ENCODE measurements at places on chromosomes 1 and 21.

- peak; percentile 57 for DNase-seq
Observed at GRCh38 chr1:93000751-93001175, 39.5 kb upstream of the DIPK1A start.

- no peak for DNase-seq
Observed at GRCh38 chr21:41926117-41926806, 27.6 kb downstream of the C2CD2 start.

DNA sequence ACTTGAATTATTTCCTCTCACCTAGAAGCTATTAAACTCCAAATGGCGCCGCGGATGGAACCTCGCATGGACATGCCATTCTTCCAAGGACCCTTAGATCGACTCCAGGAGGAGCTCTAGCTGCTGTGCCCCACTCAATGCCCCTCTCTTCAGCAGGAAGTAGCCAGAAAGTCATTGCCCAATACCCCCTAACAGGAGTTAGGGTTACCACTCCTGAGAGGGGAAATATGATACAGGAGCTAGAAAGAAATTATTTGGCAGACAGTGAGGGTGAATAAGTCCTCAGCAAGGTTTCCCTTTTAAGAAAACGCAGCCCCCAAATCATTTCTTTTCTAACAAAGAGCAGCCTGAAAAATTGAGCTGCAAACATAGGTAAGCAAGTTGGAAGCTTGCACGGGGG lies 28.6 kb downstream of the TFB2M start:
- DNase-seq, result no peak

GRCh38 chr1:192476802-192477298 lies 98.7 kb upstream of the RGS1 start:
- peak; percentile 55 for DNase-seq

DNA sequence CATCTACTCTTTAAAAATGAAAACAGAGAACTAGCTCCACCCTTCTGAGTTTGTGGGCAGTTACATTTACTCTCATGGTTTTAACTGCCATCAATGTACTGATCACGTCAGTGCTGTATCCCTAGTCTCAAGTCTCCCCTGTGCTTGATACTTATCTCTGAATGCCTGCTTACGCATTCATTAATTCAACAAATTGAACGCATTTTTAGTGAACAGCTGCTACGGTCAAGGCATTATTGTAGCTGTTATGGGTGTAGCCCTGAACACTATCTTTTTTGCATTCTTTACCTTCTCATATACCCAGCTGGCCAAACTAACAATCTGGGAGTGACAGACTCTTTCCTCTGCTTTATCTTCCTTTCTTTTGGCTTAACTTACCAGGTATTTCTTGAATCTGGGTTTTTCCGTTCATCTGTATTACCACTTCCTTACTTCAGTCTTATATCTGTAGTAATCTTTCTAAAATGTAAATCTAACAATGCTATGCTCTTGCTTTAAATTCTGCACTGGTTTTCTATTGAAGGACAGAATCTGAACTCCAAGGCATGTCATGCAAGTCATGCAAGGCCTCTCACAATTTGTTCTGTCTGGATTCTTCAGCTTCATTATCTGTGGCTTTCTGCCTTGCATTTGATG lies 33.3 kb downstream of the SMG7 start:
- DNase-seq, result no peak

DNA sequence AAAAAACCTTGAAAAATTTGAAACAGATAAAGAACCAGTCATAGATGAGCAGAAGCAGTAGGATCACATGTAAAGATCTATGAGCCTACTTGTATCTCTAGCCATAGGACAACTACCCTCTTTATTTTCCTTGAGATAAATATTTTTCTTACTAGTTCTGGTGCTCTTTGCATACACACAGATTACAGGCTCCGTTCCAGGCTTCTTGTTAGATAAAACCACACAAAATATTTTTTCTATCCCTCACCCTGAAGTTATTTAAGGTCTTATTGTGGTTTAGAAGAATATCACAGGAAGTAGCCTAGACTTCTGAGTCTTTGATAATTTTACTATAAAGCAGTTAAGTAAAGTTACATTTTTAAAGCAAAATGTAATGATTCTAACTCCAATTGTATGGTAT lies 512.2 kb downstream of the NEGR1 start:
- no peak for DNase-seq

GRCh38 chr1:25519624-25520023 lies 23.8 kb upstream of the LDLRAP1 start:
- no peak for DNase-seq

DNA sequence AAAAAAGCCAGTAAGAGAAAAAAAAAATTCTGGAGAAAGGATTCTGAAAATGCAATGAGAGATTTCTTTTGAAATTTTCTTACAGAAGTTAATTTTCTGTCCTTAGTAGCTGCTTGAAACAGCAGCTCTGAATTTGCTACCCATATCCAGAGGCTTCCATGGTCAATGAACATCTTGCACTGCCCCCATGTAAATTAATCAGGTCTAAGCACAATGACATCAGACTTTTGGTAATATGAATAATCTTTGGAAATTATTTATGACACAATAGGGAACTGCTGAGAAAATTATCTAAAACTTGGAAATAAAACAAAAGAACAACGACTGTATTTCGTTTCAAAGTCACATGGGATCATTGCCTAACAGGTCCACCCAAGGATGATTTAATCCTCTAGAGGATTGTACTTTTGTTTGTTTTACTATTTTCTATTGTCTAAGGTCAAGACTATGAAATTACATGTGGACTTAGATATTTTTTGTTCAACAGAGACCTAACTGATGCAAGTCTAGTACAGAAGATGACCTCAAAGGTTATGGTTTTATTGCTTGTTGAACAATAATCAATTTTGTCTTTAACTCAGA lies 312.1 kb downstream of the BACH1 start:
- DNase-seq, result no peak

- DNase-seq, result no peak
Observed at GRCh38 chr1:151370211-151370911, 2.1 kb downstream of the SELENBP1 start.

GRCh38 chr1:36320767-36321118 lies 2.7 kb downstream of the EVA1B start:
- DNase-seq, result no peak

DNA sequence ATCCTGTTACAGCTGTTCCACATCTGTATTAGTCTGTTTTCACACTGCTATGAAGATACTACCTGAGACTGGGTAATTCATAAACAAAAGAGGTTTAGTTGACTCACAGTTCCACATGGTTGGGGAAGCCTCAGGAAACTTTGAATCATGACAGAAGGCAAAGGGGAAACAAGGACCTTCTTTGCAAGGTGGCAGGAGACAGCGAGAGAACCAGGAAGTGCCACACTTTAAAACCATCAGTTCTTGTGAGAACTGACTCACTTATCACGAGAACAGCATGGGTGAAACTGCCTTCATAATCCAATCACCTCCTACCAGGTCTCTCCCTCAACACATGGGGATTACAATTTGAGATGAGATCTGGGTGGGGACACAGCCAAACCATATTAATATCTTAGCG lies 110.3 kb upstream of the TRABD2B start:
- DNase-seq, result no peak

- no peak for DNase-seq
Observed at GRCh38 chr1:154213274-154213673, 7.1 kb upstream of the CFAP141 start.

GRCh38 chr21:18801468-18801867 lies 397.9 kb upstream of the TMPRSS15 start:
- DNase-seq, result peak; percentile 45

DNA sequence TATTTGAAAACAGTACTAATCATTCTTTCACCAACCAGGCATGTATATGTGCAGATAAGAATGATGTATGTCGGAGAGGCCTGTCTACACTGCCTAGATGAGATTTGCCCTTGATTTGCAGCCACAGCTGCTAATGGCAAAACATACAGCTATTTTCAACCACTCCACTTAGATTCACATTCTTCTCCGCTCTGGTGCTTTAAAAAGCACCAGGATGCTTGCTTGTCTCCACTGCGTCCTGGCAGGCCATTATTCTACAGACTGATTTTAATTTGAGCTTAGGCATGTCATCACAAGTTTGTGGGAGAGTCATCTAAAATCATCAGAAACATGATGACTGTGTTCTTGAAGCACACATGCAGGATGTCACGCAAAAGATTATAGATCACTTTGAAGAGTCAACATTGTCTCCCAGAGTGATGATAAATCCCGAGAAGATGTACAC lies 119.0 kb upstream of the NRIP1 start:
- DNase-seq, result no peak

GRCh38 chr1:24644100-24644384 lies 940 bp downstream of the SRRM1 start:
- DNase-seq, result no peak

DNA sequence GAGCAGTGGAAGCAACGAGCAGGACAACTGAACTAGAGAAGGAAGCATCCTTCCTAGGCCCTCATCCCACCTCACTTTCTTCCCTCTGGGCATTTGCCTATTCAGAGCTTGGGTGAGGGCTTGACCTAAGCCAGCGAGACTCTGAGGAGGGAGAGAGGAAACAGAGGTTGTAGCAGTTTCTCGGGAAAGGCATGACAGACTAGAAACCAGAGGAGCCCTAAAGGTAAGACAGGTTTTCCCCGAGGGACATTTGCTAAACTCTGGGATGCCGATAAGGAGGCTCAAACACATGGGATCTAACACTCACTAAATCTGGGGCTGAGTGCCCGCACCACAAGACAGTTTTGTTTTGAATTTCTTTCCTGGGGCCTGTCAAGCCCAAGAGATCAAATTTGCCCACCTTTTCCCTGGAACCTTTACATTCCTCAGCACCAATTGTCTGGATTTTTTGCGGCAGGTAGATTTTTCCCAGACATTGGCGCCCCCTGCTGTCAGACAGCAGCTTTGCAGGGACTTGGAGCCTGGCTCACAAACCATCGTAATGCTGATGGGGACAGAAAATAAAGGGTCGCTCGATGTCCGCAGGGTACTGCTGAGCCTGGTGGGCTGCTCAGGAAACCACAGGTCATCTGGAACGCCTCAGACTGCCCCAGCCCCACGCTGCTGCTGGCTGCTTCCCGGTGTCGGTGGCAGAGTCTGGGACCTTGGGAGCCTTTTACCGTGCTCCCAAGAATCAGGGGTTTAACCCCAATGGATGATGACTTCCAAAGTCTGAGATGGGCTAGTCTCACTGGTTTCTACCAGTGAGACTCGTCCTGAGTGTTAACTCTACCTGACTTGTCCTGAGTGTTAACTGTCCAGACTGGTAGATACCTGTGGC lies 23.4 kb upstream of the TSPAN2 start:
- DNase-seq, result no peak

DNA sequence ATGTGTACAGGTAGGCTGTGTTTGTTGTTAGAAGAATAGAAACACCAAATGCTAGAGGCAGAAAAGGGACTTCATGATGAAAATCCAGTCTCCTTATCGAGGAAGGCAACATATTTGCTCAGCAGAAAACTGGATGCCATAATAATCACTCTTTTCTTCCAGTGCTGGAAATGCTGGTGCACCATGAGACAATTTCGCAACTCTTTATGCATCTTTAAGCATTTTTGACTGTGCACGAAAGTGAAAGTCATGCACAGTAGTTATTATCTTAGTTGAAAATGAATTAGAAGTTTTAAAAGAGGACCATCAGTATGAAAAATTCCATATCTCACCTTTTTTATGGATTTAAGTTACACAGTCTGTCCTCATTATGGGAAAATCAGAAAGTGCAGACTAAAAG lies 29.1 kb downstream of the SMYD2 start:
- DNase-seq, result no peak

DNA sequence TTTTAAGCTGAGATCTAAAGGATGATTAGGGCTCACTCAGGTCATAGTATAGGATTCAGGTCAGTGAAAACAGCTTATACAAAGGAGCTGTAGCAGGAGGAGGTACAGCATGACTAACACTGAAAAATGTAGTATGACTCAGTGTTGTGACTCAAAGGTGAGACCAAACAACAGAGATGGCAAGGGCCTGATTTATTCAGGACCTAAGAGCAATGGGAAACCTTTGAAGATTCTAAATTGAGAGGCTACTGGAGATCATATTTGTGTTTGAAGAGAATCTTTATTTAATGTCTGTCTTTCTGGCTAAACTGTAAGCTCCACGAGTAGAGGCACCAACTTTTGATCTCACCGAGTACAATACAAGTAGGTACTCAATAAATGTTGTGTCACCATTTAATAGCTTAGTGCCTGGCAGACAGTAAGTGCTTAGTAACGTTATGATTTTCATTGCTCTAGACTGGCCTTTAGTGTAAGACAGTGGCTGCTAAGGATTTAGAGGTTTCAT lies 43.5 kb downstream of the PRKAA2 start:
- DNase-seq, result no peak

- DNase-seq, result no peak
Observed at GRCh38 chr1:53125122-53125521, 17.3 kb downstream of the SLC1A7 start.

GRCh38 chr1:1347663-1348419 lies 1.4 kb downstream of the DVL1 start:
- no peak for DNase-seq

- no peak for DNase-seq
Observed at GRCh38 chr1:201206176-201206575, 15.6 kb downstream of the IGFN1 start.

GRCh38 chr1:30522031-30523004 lies 201.1 kb downstream of the MATN1 start:
- DNase-seq, result no peak

GRCh38 chr1:107895403-107896191 lies 69.4 kb downstream of the VAV3 start:
- DNase-seq, result no peak

DNA sequence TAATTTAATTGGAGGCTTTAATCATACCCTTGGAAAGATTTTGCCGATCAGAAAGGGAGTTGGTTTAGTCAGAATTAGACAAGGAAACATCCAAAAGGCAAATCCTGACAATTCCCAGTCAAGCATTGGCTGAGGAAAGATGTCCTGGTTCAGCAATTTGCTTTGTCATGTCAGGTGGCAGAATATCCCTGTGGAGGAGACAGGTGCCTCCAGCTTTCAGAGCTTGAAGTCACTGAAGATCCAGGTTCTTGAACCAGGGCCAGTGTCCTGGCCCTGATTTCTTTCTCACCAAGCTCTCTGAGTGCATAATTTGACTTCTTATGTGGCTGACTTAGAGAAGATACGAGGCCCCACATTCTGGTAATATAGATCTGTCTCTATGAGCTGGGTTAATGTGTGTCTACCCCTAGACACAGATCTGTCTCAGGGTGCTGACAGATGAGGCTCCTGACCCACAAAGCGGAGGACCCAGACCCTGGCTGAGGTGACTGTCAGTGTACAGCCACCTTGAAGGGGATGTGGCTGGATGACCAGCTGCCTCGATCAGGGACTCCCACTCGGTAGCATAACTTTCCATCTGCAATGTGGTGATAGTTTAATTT lies 118.9 kb downstream of the HHAT start:
- DNase-seq, result no peak

DNA sequence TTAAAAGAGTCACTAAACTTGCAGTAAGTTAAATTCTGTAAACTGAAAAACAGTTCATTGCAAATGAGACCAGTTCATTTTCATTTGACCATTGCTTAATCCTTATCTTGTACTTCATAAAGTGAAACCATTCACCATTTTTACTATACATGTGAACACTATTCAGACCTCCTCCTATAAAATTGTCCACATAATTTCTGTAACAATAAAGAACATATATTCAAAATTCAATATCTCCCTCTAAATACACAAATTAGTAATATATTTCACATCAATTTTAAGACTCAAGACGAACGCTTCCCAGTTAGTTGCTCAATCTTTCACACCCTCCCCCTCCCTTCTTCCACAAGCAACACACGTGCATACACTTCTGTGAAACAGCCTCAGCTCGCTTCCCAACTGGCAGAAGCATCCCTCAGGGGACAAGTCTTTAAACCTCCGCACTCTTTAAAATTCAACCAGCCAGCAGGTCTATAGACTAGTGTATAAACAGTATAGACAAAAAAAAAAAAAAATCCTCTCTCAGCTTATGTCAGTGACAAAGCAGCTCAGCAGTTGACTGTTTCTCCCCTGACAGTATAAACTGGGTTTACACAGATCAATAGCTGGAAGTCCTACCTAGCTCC lies 99.6 kb downstream of the DENND1B start:
- DNase-seq, result peak; percentile 68

All from NCI-H446 treated with DMSO at 0.1 percent for 48 hours (cell line).